ENCODE measurements at places on chromosomes 16 and 17. TPM values are rescaled to one million over a fixed set of nuclear protein-coding genes. Genes with fewer than 3 reads are reported as not detected.

CRYM gene
- polyA plus RNA-seq = 0.34 TPM

TMIGD1 gene
- not detected for polyA plus RNA-seq

C16orf92 gene
- not detected for polyA plus RNA-seq

ARL5C gene
- not detected for polyA plus RNA-seq

ARL16 gene
- polyA plus RNA-seq = 38.1 TPM

ACSM2A gene
- polyA plus RNA-seq = not detected

RND2 gene
- 0.20 TPM for polyA plus RNA-seq

KRT13 gene
- polyA plus RNA-seq = 1.2 TPM

CHST4 gene
- 0.85 TPM for polyA plus RNA-seq

FBXL20 gene
- 2.6 TPM for polyA plus RNA-seq

BCL6B gene
- not detected for polyA plus RNA-seq

WSCD1 gene
- not detected for polyA plus RNA-seq

DNA sequence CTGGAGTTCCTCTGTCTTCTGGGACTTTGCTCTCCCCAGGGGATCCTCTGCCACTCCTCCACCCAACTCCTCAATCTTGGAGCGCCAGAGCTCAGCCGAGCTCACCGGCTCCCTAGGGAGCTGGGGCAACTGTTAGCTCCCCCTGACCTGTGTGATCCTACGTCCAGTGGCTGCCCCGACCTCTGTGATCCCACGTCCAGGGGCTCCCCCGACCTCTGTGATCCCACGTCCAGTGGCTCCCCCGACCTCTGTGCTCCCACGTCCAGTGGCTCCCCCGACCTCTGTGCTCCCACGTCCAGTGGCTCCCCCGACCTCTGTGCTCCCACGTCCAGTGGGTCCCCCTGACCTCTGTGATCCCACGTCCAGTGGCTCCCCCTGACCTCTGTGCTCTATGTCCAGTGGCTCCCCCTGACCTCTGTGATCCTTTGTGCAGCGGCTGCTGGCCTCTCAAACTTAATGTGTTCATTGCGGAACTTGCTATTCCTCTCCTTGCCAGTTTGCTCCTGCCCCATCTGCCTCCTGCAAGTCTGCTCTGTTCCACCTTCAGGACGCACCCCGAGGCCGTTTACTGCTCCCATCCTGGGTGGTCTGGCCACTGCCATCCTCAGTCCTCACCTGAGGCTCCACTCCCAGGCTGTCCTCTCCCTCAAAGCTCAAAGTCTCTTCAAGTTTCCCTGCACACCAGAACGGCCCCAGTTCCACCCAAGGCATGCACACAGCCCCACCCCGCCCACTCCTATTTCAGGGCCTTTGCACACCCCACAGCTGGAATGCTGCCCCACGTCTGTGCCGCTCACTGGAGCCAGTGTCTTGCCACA lies 2.8 kb downstream of the VPS9D1 start:
- DNase-seq = no peak

GRCh38 chr16:65534121-65534528 lies 412.3 kb upstream of the CDH11 start:
- DNase-seq = peak; percentile 51

GRCh38 chr16:27281243-27281642 lies 12.7 kb upstream of the NSMCE1 start:
- DNase-seq = no peak

DNA sequence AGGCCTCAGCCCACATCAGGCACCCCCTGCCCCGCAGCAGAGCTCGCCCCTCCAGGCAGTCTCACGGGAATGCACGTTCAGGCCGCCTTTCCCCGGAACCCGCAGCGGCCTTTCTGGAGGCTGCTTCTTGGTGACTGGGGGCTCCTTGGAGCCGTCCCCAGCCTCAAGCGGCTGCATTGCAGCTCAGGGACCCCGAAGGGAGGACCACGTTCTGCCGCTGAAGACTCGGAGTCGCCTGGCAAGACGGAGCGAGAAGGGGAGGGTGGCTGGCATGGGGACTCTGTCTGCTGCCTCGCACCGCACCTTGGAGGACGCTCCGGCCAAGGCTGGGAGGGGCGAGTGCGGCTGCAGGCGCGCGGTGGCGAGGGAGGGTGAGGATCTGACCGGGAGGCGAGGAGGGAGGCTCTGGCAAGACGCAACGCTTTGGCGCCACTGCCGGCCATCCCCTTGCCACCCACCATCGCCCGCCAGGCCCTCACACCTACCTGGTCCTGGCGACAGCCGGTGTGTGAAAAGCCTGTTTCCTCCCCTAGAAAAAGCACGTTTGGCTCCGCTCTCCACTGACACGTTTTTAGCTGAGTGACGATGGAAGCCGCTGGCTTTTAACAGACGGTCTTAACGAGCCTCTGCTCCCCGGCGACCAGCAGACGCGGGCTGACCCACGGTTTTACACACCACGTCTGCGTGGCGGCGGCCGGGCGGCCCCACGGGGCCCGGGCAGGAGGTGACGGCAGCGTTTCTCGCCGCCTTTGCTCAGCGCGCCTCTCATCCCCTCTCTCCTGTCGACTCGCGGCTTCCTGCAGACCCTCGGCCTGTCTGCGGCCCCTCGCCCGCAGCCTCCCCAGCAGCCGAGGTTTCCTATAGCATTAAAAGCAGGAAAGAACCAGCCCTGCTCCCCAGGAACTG lies 16.7 kb upstream of the GNG13 start:
- no peak for DNase-seq

DNA sequence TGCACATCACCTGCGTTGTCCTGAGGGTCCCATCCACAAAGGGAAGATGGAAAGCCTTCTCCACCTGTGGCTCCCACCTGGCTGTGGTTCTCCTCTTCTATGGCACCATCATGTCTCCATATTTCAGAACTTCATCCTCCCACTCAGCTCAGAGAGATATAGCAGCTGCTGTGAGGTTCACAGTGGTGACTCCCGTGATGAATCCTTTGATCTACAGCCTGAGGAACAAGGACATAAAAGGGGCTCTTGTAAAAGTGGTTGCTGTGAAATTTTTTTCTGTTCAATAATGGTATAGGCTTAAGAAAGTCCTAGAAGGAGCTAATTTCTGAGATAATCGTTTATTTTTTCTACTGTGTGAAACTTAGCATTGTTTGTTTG lies 18.7 kb downstream of the ZNF200 start:
- no peak for DNase-seq

- no peak for DNase-seq
Measured at GRCh38 chr16:70574595-70575271, 51.1 kb downstream of the SF3B3 start.

GRCh38 chr16:50121721-50122445 lies 31.2 kb upstream of the TENT4B start:
- DNase-seq = no peak

GRCh38 chr16:51816929-51817328 lies 665.9 kb upstream of the SALL1 start:
- DNase-seq = no peak

GRCh38 chr17:38507921-38508569 lies 79.8 kb downstream of the ARHGAP23 start:
- DNase-seq = no peak

DNA sequence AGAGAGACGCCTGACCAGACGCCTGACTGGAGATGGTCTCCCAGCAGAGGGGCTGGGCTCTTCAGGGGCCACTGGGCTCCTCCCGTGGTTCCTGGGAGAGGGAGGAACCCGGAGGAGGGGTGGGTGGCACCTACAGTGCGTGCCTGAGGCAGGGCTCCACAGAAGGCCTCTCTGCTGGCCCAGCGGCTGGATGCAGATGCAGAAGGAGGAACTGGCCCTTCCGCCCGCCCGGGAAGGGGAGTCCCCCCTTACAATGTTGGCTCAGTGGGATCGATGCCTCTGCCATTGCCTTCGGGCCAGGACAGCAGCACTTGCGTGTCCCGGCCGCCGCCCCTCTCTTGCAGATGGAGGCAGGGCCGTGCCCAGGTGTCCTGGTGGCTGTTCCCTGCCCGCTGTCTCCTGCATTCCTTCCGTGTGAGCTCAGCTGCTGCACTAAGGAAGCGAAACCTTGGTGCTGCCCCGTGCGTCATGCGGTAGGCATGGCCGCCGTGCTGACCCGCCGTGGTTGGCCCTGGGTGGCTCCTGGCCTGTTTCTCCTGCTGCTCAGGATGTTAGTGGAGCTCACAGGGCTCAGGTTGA lies 15.1 kb downstream of the BAIAP2 start:
- DNase-seq = peak; percentile 97

DNA sequence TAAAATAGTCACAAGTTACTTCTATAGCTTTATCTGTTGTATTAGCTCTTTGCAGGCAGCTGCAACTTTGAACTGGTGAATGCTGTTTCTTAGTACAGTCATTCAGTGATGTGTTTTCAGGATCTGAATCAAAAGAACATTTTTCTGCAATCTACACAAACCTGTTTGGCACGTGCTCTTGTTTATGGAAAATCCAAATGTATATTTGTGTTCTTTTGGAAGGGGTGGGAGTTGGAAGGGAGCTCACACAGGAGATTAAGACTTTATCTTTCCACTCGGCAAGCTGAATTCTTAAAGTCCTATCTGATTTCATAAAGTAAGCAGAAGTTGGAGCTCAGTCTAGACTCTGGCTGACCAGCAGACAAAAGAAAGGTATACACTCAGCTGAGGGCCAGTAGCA lies 300.2 kb downstream of the MAP2K6 start:
- DNase-seq = no peak

DNA sequence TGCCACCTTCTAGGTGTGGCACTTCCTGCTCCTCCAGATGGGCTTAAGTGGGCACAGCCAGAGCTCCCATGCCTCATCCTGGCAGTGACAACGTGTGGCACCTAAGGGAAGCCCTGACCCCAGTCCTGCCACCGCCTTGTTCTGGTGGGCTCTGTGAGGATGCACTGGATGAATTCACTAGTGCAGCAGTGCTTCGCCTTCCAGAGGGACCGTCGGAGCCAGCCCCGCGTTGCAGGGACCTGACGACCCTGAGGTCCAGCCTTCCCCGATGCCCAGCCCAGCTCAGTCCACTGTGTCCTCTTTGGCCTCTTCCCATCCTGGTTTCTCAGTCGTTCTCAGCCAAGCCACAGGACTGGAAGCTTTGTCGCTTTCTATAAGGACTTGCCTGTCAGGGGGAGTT lies 399.8 kb downstream of the SEC14L1 start:
- DNase-seq = no peak

DNA sequence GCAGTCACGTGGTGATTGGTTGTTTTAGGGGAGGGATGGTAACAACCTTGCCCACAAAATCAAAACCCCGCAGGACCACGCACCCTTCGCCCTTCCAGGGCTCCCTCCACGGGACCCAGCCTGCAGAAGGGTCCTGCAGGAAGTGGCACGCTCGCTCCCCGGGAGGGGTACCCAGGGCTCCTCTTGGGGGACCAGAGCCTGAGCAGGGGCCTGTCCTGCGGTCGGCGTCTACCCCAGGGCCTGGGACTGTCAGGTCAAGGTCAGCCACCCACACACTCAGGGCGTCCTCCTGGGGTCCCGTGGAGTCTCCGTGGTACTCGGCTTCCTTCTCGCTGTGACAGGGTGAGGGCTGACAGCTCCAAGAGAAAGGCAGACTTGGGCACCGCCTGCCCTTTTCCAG lies 33.9 kb downstream of the ZNF469 start:
- no peak for DNase-seq

DNA sequence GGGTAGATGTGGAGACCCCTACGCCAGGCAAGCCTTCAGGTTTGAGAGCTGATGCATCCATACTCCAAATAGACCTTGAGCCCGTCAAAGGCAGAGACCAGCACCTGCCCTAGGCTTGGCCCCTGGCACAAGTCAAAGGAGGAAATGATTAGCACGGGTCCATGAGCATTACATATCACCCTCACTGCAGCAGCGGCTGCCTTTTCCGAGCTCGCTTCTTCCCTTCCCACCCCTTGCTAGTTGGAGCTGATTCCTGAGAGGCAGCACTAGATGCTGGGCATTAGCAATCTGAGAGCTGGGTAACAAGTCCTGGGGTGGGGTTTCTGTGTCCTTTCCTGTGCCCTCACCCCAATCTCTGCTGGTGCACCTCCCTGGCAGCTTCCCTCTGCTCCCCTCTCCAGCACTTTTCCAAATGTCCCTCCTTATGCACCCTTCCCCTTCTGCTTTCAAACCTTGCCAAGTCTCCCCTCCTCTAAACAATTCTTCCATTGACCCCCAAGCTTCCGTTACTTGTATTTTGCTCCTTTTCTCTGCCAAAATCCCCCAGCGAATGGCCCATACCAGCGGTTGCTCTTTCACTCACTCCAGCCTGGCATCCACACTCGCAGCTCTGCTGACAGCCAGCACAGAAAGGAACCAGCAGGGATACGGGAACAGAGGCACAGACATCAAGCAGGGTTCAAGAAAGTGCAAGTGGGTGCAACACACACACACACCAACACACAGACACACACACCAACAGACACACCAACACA lies 3.0 kb downstream of the CDRT4 start:
- DNase-seq = no peak

GRCh38 chr16:86020971-86021370 lies 122.0 kb downstream of the IRF8 start:
- no peak for DNase-seq

- DNase-seq = no peak
Measured at GRCh38 chr16:2896480-2897010, 13.5 kb downstream of the FLYWCH2 start.

GRCh38 chr16:27633721-27634120 lies 83.8 kb downstream of the KATNIP start:
- DNase-seq = no peak

DNA sequence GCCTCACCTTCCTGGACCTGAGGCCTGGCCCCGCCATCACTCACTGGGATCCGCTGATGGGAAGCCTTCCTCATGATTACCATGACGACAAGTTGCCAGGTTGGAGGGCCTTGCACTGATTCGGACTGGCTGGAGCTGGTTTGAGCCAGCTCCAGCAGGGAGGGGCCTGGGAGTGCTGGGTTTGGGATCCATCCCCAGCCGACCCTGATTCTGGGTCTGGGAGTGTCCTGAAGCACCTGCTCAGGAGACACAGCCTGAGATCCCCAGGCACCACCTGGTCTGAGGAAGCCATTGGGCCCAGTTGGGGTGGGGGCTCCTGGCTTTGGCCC lies 5.9 kb upstream of the BAIAP3 start:
- no peak for DNase-seq

GRCh38 chr17:78360371-78361224 lies 721 bp upstream of the SOCS3 start:
- peak; percentile 81 for DNase-seq

- DNase-seq = no peak
Measured at GRCh38 chr17:72671016-72671415, 421.5 kb downstream of the SLC39A11 start.

DNA sequence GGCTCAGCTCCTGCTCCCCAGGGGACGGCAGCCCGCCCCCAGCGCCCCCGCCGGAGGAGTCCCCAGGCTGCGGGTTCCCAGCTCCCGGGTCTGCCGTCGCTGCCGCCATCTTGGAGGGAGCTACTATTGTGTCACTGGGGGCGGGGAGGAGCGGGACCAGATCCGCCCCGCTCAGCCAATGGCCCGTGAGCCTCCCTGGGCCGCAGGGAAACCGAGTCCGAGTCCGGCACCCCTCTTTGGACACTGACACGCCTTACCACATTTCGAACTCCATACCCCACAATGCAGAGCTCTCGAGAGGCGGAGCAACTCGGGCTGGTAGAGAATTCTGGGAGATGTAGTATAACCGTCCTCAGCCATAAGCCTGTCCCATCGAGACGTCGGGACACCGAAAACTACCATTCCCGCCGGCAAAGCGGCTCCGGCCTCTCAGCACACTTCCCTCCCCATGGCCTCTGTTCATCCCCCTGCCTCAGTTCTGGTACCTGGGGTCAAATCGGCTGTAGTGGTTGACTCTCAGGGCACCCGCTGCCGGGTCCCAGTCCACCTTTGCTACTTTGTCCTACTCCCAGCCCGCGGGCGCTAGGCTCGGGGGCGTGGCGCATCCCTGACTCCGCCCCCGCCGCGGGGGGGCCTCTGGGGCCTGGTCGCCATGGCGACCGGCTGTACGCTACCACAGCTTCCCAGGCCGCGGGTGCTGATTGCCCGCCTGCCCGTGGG lies at the start of the genes RANBP10 and TSNAXIP1:
Gene RANBP10, minus strand, starts transcription at position 133 of the 720 bp plus-strand sequence. Its CDS starts 24 bp downstream, at position 109.
Gene TSNAXIP1, plus strand, starts transcription at position 462 of the 720 bp plus-strand sequence. CDS start 261 bp downstream, outside the sequence.
- peak; percentile 99 for DNase-seq

GRCh38 chr17:8160741-8161221 lies 2.0 kb downstream of the VAMP2 start:
- no peak for DNase-seq
